CD4-positive, alpha-beta T cell (primary cell): ENCODE measurements at places on chromosomes 1 and 21.

DNA sequence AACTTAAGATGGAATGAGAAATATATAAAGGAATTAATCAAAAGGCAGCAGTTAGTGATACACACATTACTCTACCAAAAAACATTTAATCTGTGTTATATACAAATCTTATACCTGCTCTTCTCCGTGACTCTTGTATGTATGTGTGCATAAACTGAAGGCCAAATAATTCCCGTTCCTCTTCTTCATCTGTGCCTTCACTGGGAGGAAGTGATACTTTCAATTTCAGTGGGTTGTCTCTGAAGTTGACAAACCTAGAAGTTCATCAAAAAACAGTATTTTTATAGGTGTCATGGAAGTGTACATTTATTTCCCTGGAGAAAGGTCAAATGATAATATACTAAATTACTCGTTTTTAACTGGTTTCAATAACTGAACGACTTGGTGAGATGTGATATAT is 19.3 kb downstream of the TRMT13 start:
- no peak for DNase-seq

GRCh38 chr1:245465666-245466065 is 310.9 kb downstream of the KIF26B start:
- DNase-seq, result no peak

DNA sequence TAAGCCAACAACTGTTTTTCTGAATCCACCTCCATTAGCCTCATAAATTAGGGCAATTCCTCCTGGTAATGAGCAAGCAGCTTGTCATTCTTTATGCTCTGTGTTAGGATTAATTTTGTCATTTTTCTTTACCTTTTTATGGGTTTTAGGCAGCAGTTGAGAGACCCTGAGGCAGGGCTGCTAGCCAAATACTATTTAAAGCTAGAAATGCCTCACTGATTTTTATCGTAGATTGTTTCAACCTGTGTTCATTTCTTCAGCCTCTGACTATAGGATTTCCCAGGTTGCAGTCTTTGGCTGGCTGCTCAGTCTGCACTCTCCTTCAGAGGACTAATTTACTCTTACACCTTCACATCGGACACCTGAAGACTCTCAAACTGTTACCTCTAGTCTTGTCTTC is 61.9 kb upstream of the RABGAP1L start:
- no peak for DNase-seq

GRCh38 chr21:42441963-42442362 is 38.3 kb downstream of the UBASH3A start:
- DNase-seq, result no peak

- no peak for DNase-seq
Observed at GRCh38 chr1:225811622-225812487, 1.9 kb downstream of the EPHX1 start.

DNA sequence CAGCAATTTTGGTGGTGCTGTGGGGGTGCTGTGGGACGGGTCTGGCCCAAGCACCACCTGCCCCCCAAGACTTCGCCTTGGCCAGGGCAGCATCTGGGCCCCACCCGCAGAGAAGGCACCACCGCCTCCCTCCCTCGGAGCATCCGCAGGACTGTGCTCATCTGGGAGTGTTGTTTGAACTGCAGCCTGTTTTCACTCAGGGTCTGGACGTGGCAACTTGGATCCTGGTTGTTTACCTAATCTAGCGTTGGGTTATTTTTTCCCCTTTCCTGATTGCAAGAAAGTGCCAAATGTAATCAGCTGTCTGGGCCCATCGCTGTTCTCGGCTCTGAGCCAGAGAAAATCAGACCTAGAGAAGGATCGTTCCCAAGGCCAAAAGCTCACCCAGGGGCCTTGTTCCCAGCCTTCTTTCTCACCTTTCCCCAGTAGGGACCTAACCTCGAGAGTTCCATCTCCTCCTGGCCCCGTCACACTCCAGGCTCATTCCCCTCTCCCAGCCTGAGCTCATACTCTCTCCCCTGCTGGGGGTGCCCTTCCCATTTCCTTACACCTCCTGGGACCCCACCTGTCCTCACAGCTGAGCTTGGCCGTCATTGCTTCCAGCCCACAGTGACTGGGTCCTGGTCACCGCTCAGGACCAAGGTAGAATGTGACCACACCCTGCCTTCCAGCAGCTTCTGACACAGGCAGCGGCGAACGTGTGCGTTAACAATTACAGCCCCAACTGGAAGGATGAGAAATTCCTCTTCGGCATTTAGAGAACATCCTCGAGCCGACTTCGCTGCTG is 72.0 kb upstream of the FAM20B start:
- no peak for DNase-seq

DNA sequence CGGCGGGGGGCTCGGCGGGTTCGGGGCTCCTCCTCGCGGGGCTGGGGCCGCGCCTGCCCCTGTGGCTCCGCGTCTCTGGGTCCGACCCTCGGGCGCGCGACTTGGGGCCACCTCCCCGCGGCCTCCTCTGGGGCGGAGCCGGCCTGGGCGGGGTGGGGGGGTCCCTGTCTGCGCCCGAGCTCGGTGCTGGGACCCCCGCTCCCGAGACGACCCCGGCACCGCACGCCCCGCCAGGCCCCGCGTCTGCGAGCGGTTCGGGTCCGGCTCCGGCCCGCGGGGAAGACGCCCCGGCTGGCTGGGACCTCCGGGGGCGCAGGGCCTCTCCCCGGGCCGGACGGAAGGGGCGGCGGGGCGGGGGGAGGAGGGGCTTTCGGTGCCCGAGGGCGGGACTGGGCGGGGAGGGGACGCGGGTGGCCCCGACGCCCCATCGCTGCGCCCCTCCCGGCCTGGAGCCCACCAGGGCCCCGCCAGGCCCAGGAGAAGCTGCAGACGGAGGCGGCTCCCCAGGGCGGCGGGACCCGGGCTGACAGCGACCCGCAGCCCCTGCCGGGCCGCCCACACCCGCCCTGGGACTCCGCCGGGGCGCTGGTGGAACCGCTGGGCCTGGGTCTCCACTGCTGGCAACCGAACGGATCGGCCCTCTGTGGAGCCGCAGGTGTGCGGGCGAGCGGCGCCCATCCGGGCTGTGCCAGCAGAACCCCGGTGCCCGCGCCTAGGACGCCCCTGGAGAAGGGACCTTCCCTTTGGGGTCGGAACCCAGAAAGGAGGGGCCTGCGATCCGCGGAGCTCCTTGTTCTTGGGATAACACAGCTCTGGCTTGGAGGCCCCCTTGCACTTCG is 610 bp downstream of the COL6A2 start:
- peak; percentile 13 for DNase-seq

- no peak for DNase-seq
Observed at GRCh38 chr1:38497921-38498656, 361.5 kb downstream of the RRAGC start.

DNA sequence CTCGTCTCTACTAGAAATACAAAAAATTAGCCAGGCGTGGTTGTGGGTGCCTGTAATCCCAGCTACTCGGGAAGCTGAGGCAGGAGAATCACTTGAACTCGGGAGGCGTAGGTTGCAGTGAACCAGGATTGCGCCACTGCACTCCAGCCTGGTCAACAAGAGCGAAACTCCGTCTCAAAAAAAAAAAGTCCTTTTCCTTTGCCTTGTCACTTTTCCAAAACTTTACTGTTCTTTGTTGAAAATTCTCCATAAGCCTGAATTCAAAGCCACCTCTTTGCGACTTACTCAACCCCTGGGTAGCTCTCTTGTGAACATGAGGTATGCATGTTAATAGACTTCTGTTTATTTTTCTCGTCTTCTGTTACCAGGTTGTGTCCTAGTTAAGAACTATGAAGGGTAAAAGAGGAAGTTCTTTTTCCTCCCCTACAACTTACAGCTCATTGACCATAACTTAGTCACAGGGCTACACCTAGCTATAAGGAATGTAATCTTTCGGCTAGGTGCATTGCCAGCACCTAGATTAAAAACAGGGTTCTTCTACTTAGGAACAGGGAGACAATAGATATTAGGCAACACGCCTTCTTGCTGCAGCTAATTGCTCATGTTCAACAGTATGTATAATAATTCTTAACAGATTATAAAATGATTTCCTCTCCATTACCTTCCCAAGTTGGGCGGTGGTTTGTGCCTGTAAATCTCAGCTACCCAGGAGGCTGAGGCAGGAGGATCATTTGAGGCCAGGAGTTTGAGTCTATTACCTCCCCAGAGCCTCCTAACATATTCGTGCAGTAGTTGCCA is 40.9 kb downstream of the PTAFR start:
- DNase-seq, result no peak

GRCh38 chr1:54596756-54597155 is 26.6 kb downstream of the FAM151A start:
- DNase-seq, result no peak

GRCh38 chr1:178057141-178057765 is 36.7 kb upstream of the RASAL2 start:
- no peak for DNase-seq

DNA sequence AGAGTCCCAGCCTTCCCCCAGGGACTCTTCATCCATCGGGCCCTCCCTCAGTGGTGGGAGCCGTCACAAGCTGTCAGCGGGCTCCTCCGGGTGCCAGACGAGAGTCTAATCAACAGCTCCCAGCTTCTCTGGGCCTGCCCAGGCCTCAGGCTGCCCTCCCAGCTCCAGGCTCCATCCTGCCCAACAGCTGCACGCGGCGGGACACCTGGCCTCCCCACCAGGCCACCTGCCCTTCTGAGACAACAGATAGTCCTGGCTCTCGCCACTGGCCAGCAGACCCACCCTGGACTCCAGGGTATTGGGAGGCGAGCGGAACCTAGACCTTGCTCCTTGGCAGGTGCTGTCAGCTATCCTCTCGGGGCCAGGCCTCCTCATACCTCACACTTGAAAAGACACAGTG is 3.1 kb downstream of the WNT4 start:
- DNase-seq, result no peak

GRCh38 chr1:154880671-154881070 is 10.6 kb upstream of the KCNN3 start:
- no peak for DNase-seq

DNA sequence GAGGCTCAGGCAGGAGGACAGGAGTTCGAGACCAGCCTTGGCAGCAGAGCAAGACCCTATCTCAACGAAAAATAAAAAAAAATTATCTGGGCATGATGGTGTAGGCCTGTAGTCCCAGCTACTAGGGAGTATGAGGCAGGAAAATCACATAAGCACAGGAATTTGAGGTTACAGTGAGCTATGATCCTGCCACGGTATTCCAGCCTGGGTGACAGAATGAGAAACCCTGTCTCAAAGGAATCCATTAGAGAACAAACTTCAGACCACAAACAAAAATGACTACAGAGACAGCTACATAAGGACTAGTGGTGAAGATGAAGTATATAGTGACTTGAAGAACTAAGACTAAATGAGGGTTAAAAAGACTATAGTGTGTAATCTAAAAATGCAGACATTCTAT is 233.1 kb downstream of the RERE start:
- DNase-seq, result no peak

DNA sequence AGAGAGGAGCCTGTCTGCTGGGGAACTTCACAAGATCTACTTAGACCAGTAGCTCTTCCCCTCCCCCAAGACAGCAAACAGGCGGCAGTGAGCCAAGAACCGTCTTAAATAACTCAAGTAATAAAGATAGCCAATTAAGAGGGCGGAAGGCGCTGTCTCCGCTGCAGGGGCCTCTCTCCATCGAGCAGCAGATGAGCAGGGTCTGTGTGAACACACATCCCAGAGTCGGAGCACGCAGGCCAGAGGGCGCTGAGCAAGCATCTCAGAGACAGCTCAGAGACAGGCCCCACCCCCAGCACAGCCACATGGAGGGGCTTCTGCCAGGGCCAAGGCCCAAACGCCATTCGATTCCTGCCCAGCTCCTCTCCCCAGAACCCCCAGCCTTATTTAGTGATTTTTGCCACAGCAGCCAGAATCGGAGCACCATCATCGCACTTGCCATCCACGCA is 11.1 kb downstream of the IFFO2 start:
- no peak for DNase-seq

GRCh38 chr1:192887426-192887825 is 78.6 kb downstream of the RGS2 start:
- DNase-seq, result no peak

DNA sequence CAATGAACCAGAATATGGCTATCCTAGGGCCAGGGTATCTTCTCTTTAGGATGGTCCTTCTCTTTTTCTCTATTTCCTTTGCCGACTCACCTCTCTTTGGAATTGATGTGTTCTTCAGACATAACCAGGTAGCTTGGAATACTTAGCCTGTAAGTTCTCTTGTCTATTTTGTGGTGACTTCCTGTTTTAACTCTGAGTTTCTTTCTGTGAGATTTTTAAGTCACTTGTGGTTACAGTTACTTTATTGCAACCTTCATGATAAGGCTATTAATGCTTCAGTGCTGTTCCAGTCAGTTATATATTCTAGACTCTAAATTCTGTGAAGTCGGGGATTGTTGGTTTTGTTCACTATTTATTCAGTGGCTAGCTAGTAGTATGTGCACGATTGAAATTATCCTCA is 46.2 kb downstream of the DISP1 start:
- DNase-seq, result no peak

DNA sequence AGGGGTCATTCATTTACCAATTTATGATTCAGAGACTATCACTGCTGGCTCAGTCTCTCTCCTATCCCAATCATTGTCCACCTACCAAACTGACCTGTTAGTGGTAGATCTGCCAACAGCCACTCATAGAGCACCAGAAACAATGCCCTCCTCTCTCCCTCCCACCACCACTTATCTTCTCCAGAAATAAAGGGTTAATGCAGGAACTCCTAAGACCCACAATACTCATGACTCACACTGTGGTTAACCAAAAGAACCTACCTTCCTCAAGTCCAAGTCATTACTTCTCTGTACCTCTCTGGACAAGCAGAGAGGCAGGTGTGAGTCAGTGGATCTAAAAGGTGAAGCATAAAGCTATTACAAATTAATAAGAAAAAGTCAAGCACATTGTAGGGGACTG is 40.9 kb upstream of the CAMK1G start:
- DNase-seq, result no peak

DNA sequence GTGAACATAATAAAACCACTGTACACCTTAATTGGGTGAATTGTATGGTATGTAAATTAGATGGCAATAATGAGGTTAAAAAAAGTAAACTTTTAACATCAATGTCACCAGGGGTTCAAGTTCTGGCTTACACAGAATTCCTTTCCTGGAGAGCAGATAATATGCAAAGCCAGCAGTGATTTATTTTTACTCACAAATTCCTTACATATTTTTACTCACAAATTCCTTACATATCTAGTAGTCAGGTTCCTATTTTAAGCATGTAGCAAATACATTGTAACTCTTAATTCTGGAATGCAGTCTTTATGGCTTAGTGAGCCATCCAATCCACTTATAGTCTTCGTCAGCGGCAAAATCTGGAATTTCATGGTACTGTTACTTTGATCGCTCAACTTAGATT is 1.3 kb upstream of the UBE4B start:
- DNase-seq, result no peak
